ENCODE measurements at places on chromosomes 5 and 9.

DNA sequence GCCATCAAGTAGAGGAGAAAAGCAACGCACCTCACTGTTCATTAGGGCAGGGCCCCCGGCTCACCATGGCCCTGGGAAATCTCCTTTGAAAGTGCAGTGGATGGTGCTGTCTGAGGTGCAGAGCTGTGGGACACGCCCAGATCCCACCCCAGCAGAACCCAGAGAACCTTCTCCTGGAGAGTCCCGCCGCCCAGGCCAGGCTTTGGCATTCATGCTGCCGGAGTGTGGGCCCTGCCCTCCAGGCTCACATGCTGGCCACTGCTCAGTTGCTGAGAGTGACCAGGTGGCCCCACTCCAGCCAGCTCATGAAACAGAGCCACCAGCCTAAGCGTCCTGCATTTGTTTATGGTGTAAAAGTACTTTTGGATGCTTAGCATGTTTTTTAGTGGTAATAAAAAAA, 23.8 kb upstream of the LRRC14B start:
- no peak for DNase-seq

DNA sequence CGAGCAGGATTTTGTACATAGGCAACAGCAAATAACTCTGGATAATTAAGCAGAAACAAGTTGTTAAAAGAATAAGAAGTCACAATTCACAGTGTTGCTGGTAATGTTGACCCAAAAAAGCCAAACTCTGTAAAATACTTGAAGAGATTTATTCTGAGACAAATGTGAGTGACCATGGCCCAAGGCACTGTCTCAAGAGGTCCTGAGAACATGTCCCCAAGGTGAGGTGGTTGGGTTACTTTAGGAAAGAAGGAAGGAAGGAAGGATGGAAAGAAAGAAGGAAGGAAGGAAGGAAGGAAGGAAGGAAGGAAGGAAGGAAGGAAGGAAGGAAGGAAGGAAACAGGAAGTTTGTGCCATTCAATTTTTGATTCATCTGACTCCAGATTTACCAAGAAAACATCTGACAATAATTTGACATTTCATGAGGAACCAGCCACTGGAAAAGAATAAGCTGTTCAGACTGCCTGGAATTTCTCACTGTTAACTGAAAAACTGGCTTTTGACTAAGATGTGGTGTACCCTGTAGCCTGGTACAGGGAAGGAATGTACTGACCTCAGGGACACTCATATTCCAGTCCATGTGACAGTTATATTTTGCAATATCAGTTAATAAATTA, 295.9 kb upstream of the TNC start:
- no peak for DNase-seq

DNA sequence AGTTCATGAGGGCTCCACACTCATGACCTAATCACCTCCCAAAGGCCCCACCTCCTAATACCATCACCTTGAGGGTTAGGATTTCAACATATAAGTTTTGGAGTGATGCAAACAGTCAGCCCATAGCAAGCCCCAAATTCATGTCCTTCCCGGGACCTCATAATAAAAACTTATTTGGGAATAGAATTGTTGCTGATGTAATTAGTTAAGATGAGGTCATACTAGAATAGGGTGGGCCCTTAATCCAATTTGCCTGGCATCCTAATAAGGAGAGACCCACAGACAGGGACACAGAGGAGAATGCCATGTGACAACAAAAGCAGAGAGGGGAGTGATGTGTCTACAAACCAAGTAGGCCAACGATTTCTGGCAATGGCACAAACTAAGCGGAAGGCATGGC, 347.1 kb downstream of the ARHGEF28 start:
- DNase-seq: no peak

GRCh38 chr5:120413686-120414085, 50.4 kb upstream of the PRR16 start:
- DNase-seq: no peak

DNA sequence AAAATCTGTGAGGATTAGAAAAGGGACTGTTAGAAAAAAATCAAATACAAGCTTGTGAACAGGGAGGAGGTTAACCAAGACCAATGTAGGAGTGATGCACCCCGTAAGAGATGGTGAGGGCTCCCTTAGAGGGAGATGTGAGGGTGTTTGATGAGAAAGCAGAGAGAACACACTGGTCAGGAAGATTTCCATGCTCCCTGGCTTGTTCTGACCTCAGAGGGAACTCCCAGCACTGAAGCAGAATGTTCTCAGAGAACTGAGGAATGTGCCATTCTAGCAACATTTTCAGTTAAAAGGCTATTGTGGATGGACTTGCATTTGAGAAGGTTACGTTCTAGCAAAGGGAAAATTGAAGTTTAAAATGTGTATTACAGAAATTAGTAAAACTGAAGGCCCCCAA, 110.6 kb downstream of the HTR4 start:
- DNase-seq: no peak

DNA sequence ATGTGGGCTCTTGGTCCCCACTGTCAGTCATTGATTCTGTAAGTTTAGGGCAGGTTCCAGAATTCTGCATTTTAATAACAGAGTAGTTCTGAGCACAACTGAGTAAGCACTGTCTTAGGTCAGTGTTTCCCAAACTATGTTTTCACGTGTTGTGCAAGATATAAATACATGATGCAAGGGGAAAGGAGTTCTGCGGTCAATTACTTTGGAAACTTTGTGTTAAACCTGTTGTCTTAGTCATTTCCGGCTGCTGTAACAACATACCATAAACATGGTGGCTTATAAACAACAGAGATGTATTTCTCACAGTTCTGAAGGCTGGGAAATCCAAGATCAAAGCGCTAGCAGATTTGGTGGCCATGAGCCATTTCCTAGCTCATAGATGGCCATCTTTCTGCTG, 69.8 kb downstream of the EQTN start:
- DNase-seq: no peak

GRCh38 chr9:91303741-91304415, 57.8 kb downstream of the AUH start:
- no peak for DNase-seq

GRCh38 chr5:72380492-72381274, 60.5 kb downstream of the PTCD2 start:
- DNase-seq: peak; percentile 57

- DNase-seq: no peak
Measured at GRCh38 chr9:125672876-125673275, 34.1 kb downstream of the MAPKAP1 start.

DNA sequence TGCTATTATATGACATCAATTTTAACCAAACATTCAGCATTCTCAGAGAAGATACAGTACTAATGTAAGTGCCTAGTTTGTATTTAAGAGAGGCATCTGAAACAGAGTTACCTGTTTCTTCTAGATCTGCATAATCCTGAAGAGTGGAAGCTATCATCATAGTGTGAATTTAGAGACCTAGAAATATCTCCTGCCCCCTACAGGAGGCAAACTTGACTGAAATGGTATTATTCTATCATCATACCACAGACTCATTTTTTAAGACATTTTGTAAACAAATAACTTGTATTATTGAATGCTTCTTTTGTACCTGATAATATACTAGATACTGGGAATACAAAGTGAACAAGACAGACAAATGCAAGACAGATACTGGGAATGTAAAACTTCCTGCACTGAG, 216.8 kb upstream of the RPS23 start:
- no peak for DNase-seq

GRCh38 chr5:150356575-150357294, 762 bp upstream of the TCOF1 start:
- DNase-seq: no peak

DNA sequence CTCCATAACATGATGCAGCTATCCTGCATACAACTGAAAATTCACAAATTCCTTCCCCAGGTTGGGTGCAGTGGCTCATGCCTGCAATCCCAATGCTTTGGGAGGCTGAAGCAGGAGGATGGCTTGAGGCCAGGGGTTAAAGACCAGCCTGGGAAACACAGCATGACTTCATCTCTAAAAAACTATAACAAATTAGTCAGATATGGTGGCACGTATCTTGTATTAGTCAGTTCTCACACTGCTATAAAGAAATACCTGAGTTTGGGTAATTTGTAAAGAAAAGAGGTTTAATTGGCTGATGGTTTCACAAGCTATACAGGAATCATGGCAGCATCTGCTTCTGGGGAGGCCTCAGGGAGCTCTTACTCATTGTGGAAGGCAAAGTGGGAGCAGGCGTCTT, 56.4 kb upstream of the DAPK1 start:
- DNase-seq: no peak

GRCh38 chr9:125255781-125256391, 5.7 kb upstream of the GAPVD1 start:
- DNase-seq: peak; percentile 68

DNA sequence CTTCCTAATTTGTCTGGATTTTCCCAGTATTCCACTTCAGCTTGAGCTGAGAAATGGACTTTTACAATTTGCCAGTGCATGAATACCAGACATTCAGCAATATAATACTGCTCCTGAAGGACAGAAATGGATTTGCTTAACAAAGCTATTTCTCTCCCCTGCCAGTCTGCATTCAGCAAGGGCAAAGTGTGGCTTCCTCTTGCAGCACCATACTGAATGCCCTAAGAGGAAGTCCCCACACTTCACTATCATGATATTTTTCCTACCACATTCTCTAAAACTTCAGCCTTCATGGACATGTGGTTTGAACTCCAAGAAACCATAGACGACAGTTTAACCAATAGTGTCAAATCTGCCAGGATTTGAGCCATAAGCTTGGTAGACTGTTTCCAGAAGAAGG, 19.8 kb upstream of the TLE4 start:
- DNase-seq: peak; percentile 27

GRCh38 chr9:19200229-19200628, 30.3 kb upstream of the DENND4C start:
- no peak for DNase-seq

DNA sequence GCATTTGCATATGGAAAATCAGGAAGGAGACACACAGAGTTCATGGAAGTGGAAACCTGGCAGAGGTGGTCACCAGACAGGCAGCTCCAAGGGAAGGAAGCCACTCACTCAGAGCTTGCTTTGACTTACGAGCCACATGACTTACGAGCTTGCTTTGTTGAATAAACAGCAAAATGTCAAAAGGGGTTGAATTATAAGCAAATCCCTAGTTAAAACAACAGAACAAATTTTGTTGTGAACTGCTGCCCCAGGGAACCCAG, 164.3 kb downstream of the SYK start:
- no peak for DNase-seq

GRCh38 chr5:63217422-63217821, 638.8 kb downstream of the LRRC70 start:
- DNase-seq: no peak

DNA sequence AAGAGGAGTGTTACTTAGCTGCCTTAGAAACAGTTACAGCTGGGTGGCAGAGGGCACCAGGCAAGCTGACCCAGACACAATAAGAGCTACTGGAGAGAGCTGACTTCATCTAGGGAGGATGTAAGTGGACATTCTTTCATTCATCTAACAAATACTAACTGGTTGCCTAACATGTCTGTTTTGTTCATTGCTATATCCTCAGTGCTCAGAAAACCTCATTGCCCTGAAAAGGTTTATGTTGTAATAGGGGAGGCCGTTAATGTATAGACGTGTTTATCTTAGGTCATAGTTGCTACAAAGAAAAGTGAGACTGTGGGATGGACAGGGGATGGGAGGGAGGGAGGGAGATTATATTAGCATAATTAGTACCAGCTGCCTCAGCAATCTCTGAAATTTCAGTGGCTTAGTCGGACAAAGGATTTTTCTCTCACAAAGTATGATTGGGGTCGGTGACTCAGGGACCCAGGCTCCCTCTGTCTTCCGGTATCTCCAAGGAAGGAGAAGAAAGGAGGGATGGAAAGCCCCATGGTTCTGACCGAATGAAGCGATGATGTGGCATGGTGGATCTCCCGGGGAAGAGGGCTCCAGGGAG, 2.6 kb upstream of the SNX18 start:
- no peak for DNase-seq
